ENCODE measurements at places on chromosomes 12 and 14.

- DNase-seq: no peak
These were observed 145.4 kb upstream of the KITLG start for GRCh38 chr12:88725592-88726143.

DNA sequence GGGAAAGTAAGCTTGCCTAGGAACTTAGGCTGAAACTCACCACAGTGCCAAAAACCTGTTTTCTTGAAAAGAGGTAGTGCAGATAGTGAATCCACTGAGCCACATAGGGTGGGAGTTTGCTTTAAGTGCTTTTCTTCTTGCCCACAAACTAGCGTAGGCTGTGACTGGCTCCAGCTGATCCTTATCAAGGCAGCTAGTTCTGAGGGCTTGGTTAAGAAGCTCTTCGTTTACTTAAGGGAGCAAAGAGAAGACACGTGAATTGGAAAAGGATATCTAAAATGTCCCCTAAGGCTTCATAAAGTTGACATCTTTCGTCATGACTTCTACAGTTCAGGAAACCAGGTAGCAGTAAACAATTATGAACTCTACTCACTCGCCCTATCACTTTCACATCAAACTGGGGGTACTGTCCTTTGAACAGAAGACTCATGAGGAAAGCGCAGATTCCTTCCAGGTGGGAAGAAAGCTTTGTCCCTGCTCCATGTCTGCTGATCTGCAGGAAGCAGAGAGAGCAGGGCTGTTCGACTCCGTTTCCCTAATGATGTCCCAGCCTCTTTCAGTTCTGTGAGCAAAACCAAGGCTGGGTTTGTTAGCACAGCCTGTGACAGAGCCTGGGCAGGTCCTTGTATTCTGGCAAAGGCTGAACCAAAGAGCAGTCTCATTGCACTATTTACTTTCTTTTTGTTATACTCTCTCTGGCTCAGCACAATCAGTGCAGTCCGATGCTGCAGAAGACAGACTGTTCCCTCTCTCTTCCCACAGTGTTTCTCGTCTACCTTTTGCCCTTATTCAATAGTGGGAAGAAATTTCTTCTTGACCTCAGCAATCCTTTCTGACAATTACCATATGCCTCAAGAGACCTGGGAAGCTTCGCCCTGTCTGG lies 93.5 kb upstream of the ETV6 start:
- DNase-seq: no peak

DNA sequence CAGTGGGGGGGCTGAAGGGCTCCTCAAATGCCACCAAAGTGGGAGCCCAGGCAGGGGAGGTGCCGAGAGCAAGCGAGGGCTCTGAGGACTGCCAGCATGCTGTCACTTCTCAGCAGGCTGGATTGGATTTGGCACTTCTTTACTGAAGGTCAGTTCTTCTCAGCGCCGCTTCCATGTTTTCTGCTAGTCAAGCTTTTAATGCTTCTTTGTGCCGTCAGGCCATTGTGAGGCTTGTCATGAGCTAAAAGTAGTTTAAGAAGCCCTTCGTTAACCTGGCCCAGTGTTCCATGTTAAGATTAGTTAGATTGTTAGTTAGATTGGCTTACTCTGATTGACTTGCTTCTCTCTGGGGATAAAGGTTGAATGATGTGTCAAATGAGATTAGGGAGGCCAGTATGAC lies 13.4 kb downstream of the GABARAPL1 start:
- DNase-seq: no peak

DNA sequence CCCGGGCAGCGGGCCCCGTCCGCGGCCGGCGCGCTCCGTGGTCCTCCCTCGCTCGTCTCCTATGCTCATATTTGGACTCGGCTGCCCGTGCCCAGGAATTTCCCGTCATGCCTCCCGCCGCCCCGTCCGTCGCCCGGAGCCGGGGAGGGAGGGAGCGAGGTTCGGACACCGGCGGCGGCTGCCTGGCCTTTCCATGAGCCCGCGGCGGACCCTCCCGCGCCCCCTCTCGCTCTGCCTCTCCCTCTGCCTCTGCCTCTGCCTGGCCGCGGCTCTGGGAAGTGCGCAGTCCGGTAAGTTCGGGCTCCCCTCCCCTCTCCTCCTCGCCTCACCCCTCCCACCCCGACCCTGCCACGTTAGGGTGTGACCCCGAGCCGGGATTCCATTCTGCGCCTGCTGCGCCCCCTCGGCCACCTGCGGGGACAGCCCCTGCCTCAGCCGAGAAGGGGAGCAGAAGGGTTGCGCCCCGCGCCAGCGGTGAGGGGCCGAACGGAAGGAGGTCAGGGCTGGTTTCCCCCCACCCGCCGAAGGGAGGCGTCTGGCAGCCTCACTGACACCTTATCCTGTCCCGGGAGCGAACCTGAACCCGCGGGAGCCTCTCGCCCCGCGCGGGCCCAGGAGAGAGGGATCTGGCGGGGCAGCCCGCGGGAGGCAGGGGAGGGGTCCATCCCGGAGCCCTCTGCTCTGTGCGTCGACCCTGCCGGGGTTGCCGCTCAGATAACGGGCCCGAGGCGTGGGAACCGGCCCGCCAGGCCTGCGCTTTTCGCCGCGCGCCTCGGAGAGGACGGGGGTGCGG lies at the start of gene MSRB3:
MSRB3 (plus strand) TSS at position 108 of the 793 bp plus-strand sequence. CDS start 29,897 bp downstream, outside the sequence.
- DNase-seq: no peak

DNA sequence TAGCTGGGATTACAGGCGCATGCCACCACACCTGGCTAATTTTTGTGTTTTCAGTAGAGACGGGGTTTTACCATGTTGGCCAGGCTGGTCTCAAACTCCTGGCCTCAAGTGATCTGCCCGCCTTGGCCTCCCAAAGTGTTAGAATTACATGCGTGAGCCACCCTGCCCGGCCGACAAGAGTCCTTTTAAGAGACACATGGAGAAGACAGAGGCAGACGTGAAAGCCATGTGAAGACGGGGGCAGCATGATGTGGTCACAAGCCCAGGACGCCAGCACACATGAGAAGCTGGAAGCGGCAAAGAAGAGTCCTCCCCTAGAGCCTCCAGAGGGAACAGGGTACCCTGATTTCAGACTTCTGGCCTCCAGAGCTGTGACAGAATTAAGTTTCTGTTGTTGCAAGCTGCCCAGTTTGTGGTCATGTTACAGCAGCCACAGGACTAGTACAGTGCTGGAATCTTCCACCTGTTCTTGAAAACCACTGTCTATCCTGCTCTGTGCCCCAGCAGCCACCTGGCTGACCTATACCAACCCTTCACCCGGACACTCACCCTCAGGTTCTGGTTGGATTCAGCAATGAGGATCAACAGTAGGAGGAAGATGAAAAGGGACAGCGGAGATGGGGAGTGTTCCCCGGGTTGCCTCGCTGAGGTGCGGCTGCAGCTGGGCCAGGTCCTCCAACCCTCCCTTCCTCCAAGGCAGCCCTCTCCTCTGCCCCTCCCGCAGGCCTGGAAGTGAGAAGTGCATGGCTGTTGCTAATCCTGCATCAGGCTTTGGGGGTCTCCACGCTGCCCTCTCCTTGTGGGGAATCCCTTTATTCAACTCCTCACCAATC lies 16.9 kb downstream of the VPS37B start:
- DNase-seq: no peak

- no peak for DNase-seq
These were observed 497.6 kb downstream of the SLC16A7 start for GRCh38 chr12:60093428-60093827.

DNA sequence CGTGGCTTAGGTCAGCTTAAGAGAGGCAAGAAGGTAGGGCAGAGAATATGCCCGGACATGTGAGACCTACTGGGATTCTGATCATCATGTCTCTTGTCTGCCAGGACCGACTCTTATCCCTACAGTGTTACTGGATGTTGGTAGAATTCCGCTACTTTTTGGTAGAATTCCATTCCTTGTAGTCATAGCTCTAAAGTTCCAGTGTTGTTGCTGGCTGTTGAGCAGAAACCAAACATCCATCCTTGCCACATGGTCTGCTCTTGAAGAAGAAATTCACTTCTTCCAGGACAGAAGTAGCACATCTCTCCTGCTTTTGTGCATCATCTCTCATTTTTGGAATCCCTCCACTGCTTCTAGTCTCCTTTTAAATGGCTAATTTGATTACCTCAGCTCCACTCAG lies 453.7 kb downstream of the RPL10L start:
- no peak for DNase-seq

DNA sequence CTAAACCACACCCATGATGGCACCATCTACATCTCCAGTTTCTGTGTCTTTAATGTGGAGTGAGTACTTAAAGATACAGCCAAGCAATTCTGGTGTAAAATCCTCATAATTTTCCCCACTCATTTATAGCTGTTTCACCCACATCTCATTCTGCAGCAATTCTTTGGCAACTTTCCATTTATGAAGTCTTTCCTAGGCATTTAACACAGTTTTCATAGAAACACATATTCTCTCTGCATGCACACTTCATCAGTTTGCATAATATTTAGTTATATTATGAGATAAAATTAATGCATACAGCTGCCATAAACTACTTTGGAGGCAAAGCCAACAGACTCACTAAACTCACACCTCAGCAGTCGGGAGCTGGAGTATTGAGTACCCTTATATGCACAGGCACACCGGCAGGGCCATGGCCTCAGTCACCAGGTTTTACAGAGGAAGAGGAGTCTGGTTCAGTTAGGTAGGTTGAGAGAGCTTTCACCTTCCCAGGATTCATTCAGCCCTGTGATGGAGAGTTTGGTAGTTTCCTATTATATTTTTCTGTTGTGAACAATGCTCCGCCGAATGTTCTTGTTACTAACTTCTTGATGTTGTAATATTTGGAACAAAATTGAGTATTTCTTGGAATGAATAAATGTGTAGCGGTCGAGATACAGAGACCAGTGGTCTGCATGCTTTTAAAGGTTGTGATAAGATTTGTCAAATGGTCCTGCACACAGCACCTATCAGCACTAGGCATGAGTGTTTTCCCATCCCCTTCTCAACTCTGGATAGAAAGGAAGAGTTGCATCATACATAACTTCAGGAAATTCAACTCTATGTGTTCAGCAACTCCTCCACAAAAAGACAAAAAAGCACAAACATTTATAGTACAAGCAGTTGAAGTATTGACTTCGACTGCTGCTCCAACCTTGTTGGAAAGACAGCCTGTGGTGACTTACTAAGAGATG lies 123.5 kb downstream of the TTC8 start:
- no peak for DNase-seq

- DNase-seq: no peak
These were observed 163.1 kb downstream of the KLHL28 start for GRCh38 chr14:44798386-44799242.

DNA sequence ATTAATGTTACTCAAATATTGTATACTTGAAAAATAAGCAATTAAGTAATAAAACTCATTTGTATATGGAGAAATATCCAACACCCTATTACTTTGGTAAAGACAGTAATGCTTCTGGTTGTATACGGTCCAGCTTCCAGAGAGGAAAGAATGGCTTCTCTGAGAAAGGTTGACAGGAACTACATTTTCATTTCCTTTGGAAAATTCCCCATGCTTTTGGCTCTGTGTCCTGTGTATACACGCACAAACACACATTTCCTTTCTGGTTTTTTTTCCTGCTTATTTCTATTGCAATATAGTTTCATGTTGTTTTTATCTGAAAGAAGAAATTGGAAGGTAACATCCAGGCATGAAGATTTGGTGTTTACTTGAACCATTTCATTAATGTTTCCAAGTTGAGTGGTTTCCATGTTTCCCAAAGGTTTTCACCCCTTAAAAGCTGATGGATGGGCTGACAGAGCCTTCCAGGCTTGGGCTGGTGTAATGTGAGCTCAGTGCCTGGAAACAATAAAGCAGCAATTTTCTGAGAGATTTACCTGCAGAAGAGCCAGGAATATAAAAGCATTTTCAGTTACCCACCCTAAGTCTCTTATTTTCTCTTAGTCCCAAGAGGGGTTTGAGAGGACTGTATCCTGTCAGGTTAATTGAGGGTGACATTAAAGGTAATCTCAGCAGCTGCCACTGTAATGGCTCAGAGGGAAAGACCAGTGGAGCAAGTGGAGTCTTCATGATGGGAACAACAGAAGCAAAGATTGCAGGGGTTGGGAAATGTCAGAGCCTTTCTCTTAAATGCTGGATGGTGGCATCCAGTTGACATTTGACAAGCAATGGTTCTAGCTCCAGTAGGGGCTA lies 33.4 kb upstream of the TMTC1 start:
- no peak for DNase-seq

DNA sequence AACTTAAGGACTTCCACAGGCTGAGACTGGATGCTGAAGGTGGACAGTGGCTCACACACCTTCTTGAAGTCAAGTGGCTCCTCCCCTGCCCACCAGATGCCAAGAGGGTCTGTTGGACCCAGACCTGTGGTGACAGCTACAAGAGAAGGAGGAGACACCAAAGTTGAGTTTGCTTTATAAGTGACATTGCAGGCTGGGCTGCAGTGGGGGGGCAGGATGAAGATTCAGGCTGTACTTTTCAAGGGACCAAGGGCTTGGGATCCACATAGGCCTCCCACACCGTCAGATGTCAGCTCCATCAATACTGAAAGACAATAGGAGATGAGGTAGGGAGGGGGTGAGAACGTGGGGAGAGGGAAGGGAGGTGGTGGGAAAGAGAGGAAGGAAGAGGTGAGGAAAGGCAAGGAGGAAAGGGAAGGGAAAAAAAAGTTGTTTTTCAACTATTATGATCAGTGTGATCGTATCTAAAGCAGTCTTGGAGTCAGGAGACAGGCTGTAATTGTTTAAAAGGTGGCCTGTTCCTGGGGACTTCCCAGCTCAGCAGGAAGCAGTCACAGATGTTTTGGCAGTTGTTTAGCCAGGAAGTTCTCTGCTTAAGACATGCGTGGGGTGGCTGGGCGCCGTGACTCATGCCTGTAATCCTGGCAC lies 84.1 kb upstream of the RESF1 start:
- DNase-seq: peak; percentile 34

DNA sequence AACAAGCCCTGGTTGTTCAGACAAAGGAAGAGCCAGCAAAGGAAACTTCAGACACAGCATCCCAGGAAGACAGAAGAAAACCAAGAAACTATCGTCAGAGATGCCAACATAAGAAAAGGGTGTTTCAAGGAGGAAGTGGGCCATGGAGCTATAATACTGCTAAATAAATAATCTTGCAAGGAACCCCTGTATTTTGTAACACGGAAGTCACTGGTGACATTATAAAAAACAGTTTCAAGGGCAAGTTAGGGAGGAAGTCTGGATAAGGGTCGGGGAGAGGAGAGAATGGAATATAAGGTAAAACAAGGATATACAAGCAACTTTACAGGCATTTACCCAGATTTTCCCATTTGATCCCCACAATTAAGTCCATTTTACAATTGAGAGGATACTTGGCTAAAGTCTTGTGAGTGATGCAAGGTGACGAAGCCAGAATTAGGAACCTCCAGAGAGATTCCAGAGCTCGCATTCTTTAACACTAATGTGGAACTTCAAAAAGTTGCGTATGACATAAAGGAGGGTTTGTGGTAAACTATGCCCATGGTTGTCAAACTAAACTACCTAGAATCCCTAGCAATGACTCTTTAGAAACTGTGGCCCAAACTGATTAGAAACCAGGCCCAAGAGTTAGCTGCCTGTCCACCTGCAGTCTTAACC lies 46.4 kb downstream of the PPM1H start:
- DNase-seq: no peak

Data from stimulated activated CD4-positive, alpha-beta T cell treated with anti-CD3 and anti-CD28 coated beads, Interleukin-1b, Interleukin-23, amount 100 ng/mL, for 1 hour (primary cell).